ENCODE measurements at places on chromosomes 3 and 15.
A peak's percentile ranks its signal among the peaks of the same experiment; 100 is the strongest.

GRCh38 chr3:4551794-4552442 lies 58.8 kb downstream of the ITPR1 start:
- no peak for DNase-seq

- peak; percentile 35 for DNase-seq
Measured at GRCh38 chr15:89492111-89492641, 4.2 kb downstream of the RHCG start.

GRCh38 chr3:112512320-112512719 lies 13.0 kb upstream of the BTLA start:
- no peak for DNase-seq

DNA sequence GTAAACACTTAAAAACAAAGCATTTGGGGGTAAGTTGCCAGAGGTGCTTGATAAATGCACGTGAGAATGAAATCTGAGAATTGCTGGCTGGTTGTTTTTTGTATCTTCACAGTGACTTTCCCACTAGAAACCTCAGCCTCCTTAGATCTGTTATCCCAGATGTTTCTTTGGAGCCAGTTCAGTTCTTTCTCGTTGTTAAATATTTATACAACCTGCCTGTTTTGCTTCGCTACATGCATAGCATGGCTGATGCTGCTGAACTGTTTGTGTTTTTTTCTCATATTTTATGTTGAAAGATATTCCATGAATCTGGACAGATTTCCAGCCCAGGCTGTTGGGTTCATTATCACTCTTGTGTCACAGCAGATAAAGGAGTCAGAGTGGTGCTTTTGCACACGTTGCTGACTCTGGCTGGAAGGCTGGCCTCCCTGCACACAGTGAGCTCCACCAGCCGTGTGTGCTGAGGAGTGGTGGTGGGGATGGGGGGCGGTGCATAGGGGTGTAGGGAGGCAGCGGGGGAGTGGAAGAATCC lies 80.2 kb downstream of the ARNT2 start:
- no peak for DNase-seq

- peak; percentile 83 for DNase-seq
Measured at GRCh38 chr15:90829942-90830440, 38.4 kb upstream of the FURIN start.

DNA sequence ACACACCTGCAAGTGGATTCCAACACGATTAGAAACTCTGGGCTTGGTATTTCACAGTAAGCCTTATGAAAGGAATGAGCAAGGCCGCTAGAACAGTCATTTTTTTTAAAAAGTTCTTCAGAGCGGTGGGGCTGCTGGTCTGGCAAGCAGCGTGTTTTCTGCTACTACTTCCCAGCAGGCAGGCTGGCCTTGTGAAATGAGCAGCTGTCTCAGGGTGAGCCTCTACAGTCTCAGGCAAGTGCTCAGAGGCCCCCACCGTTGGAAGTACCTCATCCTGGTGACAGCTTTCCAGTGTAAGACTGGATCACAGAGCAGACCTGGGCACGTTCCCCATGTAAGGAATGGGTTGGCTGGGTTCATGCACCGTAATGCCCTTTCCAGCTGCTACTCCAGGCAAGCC lies 119.2 kb downstream of the LRIG1 start:
- DNase-seq, result no peak

- DNase-seq, result no peak
Measured at GRCh38 chr3:195236076-195236798, 34.7 kb downstream of the XXYLT1 start.

GRCh38 chr3:72401005-72401545 lies 447.2 kb downstream of the SHQ1 start:
- DNase-seq, result no peak

GRCh38 chr15:99564221-99565048 lies 1.3 kb upstream of the MEF2A start:
- peak; percentile 53 for DNase-seq

DNA sequence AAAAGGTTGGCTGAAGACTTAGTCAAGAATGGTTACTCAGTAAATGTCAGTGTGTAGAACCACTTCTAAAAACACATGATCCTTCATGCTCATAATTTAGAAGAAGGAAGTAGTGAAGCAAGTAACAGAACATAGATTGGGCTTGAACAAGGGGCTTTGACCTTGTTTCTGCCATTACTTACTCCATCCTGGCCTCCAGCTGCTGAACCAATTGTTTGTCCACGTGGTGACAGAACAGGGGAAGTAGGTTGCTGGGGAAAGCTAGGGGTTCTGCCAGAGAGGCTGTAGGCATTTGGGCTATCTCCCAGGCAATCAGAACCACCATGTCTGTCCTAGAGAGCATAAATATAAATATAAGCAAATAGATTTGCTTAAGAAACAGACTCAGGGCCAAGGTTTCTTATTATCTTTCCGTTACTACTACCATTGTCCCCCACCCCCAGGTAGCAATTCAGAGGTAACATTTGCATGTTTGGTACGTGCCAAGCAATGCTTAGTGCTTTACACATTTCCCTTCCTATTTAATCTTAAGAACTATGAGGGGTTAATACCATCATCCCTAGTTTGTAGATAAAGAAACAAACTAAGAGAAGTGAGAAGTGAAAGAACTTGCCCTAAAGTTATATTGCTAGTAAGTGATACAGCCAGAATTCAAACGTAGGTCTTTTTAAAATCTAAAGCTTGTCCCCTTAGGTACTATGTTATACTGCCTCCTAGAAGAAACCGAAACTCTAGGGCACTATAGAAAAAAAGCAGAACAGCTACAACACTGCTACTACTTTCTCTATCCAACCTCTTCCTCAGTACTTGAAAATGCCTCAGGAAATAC lies 3.0 kb upstream of the SPG11 start:
- DNase-seq, result no peak

GRCh38 chr3:42214064-42214463 lies 51.9 kb downstream of the CCK start:
- DNase-seq, result no peak

GRCh38 chr3:12803371-12803770 lies 6.9 kb downstream of the CAND2 start:
- DNase-seq, result no peak

DNA sequence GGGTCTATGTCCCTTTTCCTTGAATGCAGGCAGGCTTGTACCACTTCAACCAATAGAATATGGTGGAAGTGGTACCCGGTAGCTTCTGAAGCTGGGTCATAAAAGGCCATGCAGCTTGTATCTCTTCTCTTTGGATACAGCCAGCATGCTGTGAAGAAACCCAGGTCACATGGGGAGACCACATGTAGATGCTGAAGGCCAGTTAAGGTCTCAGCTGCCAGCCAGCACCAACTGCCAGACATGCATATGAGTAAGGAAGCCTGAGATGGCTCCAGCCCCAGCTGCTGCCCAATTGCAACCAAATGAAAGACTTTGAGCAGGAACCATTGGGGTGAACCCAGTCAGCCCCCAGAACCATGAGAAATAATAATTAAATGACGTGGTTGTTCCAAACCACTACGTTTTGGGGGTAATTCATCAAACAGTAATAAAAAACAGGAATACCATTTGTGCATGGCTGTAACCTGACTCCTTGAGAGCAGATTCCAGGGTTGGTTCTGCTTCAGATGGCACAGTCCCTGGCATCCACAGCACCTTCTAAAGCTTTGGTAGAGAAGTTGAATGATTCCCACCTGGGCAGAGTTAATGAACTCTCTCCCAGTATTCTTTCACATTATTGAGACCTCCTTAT lies 3.8 kb downstream of the RBP2 start:
- no peak for DNase-seq

GRCh38 chr15:22866079-22866478 lies 27.6 kb downstream of the NIPA2 start:
- no peak for DNase-seq

DNA sequence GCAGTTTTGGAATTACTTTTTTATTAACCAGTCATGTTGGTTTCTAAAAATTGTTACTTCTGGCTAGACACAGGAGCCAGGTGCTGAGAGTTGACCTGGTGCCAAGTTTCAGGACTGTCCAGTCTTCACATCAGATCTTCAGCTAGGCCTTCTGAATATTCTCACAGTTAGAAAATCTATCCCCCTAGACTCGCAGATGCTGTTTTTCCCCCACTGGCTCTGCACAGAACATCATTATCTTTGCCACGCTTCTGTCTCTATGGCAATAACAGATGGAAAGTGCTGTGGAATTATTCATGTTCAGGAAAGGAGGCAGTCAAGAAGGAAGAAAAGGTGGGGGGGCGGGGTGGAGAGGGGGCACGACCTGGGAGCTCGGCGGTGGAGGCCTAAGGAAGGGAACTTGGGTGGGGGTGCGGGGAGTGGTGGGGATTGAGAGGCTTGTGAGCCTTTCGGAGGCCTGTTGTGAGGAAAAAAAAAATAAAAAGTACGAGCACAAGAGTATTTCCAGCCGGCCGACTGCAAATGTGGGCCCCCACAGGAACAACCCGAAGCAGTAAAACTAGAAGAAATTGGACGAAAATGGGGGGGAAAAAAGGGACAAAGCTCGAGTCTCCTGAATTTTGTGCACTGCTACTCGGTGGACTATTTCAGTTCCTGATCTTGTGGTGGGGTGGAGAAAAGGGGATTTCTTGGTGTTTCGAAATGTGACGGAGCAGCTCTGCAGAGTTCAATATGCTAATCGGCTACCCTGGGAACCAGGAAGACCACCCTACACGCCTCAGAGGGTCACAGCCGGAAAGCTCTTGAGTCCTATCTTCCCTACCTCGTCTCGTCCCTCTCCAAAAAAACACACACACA lies 1.5 kb upstream of the SKIL start:
- peak; percentile 73 for DNase-seq

- DNase-seq, result no peak
Measured at GRCh38 chr3:19267040-19267439, 118.7 kb downstream of the KCNH8 start.

DNA sequence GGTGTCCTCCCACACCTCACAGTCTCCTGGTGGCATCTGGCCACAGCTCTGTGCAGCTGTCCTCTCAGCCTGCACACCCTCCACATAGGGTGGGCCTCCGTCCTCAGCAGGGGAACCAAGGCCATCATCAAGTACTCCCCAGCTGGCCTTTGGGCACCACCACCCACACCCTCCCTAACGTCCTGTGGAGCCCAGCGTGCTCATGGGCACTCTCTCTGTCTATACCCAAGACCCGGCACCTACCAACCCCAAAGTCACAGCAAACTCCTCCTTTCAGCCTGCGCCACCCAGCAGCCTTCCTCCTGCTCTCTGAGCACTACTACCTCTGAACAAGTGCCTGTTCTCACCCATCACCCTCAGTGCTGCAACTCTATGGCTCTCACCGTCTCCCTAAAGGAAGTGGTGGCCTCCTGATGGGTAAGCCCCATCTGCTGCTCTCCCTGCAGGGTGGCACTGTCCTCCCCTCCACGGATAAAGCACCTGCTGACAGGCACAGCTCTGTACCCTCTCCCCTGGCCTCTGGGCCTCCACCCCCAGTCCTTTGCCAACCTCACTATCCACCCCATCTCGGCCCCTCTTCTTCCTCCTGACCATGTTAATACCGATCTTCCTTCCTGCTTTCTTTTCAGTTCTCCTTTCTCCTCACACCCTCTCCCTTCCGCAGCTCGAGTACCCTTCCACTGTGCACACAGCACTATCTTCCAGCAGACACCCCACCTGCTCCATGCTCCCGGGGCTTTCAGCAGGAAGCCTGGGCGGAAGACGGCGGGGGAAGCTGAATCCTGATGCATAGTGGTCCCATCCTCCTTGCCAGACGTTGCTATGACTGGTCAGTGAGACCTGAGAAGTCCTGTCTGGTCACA lies 31.5 kb downstream of the SLC41A3 start:
- DNase-seq, result no peak

- DNase-seq, result peak; percentile 71
Measured at GRCh38 chr3:132730891-132731580, 8.8 kb upstream of the NPHP3 start.

- DNase-seq, result no peak
Measured at GRCh38 chr15:45185903-45186770, 1.6 kb downstream of the SHF start.

- DNase-seq, result no peak
Measured at GRCh38 chr15:78301828-78302227, 2.4 kb upstream of the SKIC8 start.

GRCh38 chr3:135364676-135365075 lies 569.6 kb downstream of the EPHB1 start:
- no peak for DNase-seq

GRCh38 chr15:31031471-31032067 lies 40.1 kb upstream of the MTMR10 start:
- no peak for DNase-seq

GRCh38 chr15:85444122-85444745 lies 63.8 kb downstream of the AKAP13 start:
- no peak for DNase-seq

DNA sequence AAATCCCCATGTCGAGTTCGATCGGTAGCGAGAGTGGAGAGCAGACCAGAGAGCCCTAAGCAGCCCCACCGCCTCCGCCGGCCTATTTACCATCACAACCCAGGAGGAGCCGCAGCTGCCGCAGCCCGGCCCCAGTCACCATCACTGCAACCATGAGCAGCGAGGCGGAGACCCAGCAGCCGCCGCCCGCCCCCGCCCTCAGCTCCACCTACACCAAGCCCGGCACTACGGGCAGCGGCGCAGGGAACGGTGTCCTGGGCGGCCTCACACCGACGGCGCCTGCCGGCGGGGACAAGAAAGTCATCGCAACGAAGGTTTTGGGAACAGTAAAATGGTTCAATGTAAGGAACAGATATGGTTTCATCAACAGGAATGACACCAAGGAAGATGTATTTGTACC lies 89.5 kb upstream of the TPM1 start:
- no peak for DNase-seq

DNA sequence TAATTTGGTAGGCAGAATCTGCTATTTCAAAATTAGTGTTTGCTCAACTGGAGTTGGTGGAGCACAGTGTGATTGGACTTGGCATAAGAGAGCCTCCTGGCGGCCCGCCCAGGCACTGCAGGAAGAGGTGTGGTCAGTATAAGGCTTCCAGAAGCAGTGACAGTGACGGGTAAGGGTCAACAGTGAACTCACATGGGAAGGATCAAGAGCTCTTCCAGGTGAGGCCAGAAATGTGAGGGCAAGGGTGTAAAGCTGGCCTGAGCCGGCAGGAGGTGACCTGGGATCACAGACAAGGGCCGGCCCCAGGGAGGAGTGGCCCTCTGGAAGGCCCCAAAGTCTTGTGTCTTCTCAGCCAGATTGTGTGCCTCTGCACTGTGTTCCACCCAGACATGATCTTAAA lies 93.2 kb upstream of the RNF7 start:
- DNase-seq, result peak; percentile 56

GRCh38 chr3:188194332-188194731 lies 40.4 kb downstream of the LPP start:
- DNase-seq, result no peak

DNA sequence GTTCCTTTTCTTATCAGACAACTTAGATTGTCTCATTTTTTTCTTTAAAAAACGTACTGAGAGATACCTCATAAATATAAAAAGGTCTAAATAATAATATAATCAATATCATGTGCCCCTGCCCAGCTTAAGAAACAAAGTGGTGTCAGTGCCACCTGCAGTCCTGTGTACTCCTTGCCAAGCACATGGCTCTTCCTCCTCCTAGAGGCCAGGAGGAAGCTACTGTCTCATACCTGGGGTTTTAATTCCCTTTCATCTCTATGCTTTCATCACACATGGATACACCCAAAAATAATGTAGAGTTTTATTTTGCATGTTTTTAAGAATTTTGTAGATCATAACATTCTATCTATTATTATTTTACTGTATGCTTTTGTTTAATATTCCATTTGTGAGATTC lies 98.6 kb upstream of the C15orf61 start:
- no peak for DNase-seq
